ENCODE measurements at places on chromosomes 4 and X.

- DNase-seq: peak; percentile 44
Measured at GRCh38 chrX:110086916-110087484, 84.1 kb downstream of the TMEM164 start.

DNA sequence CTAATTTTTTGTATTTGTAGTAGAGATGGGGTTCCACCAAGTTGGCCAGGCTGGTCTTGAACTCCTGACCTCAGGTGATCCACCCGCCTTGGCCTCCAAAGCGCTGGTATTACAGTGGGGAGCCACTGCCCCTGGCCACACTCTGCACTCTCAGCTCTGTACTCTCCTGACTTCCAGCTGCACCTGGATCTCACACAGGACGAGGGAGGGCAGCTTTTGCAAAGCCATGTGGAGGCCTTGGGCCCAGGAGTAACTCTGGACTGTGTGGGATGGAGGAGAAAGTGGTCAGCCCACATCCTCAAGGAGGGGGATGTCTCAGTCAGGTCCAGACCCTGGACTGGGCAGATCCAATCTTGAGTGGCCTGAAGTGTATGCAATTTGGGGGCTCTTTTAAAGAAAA lies 23.0 kb downstream of the NAT8L start:
- DNase-seq: no peak

- no peak for DNase-seq
Measured at GRCh38 chr4:80963051-80963450, 67.5 kb upstream of the BMP3 start.

GRCh38 chr4:182918044-182918607 lies 940 bp upstream of the DCTD start:
- DNase-seq: no peak

Measured in small intestine (tissue), 16 donors.